ENCODE measurements at places on chromosomes 6 and 20. TPM values are rescaled to one million over a fixed set of nuclear protein-coding genes. Genes with fewer than 3 reads are reported as not detected.

DNA sequence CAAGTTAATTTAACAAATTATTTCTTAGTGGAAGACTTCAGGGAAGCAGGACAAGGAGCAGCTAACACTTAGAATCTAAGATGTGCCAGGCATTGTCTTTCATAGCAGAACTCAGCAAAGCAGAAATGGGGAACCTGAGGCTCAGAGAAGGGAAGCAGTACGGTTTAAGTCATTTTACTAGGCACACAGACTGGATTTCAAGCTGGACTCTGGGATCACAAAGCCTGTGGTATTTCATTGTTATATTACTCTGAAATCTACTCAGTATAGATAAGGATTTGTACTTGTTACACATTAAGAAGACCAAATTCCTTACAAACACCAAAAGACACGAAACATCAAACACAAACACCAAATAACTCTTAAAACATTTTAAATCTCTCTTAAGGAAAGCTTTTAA is 199.6 kb downstream of the ISM1 start:
- no peak for DNase-seq

DNA sequence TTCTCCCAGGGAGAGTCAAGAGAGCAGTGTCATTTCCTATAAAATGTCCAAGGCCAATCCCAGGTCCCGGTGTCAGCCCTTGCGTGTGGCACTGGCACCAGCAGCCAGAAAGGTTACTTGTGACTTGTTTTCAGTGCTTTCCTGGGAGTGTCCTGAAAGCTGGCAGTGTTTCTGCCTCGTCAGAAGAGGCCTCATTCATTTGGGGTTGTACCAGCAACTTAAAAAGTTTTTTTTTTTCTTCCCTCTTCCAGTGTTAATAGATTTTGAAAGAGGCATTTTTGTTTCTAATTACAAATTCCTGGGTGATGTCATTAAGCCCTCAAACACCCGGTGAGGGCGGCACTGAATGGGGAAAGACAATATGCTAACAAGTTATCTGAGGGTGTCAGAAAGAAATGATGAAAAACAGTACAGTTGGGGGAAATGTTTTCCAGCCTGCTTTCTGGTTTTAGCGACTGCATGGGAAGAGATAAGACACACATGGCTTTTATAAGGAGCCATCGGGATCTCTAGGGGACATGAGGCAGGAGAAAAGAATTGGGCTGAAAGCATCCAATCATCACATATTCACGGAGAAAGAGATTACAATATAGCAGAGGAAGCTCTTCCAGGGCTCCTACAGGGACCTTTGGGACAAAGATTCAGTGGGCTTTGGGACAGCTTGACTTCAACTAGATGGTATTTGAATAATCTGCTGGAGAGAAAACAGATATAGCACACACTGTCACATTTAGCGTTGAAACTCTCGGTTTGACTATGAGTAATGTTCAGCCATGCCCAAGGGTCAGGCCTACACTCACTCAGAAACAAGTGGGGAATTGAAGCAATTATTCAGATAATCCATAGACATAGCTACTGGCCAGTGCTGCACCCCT is 153.0 kb downstream of the BCAS1 start:
- peak; percentile 52 for DNase-seq

DNA sequence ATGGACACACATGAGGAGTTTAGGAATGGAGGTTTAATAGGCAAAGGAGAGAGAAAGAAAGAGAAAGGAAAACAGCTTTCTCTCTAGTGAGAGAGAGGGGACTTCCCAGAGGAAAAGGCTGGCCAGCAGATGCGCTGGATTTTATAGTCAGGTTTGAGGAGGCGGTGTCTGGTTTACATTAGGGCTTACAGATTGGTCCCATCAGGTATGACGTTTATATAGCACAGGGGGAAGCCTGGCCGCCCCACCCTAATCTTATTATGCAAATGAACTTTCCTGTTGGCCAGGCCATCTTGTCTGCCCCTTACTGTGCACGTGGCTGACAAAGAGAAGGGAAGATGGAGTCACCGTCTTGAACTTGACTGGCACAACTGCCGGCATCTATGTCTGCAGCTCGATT is 86.6 kb upstream of the QKI start:
- no peak for DNase-seq

ZNF343 gene
- 15.3 TPM for total RNA-seq

SLC18B1 gene
- total RNA-seq = 6.9 TPM

MATN4 gene
- total RNA-seq = not detected

RFX6 gene
- not detected for total RNA-seq

COL20A1 gene
- total RNA-seq = 0.20 TPM

- no peak for DNase-seq
Observed at GRCh38 chr20:14299831-14300230, 37.6 kb downstream of the FLRT3 start.

DNA sequence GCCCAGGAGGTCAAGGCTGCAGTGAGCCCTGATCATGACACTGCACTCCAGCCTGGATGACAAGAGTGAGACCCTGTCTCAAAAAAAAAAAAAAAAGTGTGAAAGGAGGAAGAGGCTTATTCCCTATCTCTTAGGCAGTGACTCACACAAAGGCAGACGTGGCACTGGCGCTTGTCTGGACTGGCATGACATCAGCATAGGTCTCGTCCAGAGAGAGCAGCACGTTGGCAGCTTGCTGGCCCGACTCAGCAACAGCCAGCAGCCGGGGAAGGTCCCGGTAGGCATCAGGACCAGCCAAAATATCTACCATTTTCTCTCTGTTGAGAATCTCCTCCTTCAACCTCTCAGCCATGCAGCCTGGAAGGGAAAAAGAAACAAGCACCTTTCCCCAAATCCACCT is 14.1 kb downstream of the CDK5RAP1 start:
- no peak for DNase-seq

DNA sequence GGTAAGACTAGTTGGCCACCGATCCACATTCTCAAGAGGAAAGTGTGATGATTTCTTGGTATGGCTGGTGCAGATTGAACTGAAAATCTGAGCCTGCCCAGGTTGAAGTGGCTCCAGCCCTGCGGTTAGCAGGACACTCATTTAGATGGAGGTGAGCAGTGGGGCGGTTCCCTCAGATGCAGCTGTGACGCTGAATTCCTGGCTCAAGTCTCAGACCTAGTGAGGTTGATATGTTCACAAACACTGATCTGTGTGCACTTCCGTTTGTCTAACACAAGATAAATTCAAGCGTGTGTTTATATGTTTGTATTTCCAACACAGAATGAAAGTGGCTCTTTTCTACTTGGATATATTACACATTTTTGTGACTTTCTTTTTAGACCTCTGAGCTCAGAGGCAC is 83.4 kb upstream of the FRMD1 start:
- DNase-seq = no peak

GRCh38 chr6:167760979-167761793 is 65.5 kb upstream of the AFDN start:
- peak; percentile 82 for DNase-seq

TAB2 gene
- total RNA-seq = 101 TPM

DNA sequence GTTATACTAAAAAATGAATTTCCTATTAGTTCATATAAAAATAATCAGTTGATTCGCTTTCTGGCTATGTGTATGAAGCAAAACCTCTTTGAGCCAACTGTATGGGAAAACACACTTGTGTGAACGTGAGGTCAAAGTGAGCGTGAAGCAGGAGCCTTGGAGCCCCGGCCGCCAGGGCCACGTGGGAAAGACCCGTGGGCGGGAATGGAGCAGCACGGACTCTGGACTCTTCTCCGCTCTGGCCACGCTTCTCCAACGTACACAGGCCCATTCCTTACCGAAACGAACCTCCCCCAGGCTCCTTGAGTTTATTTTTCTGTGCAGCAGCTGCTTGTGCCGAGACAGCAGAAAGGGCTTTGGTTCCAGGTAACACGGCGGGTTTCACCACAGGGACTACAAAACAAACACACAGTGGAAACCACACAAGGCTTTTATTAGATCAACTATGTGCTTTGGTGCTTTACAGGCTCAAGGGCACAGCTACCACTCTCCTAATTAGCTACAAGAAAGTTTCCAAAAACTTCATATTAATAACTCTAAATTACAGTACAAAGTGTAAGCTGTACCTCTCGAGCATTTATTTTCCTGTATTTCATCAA is 62.7 kb downstream of the TAF4 start:
- no peak for DNase-seq

- no peak for DNase-seq
Observed at GRCh38 chr6:16764188-16764950, 3.1 kb upstream of the ATXN1 start.

DNA sequence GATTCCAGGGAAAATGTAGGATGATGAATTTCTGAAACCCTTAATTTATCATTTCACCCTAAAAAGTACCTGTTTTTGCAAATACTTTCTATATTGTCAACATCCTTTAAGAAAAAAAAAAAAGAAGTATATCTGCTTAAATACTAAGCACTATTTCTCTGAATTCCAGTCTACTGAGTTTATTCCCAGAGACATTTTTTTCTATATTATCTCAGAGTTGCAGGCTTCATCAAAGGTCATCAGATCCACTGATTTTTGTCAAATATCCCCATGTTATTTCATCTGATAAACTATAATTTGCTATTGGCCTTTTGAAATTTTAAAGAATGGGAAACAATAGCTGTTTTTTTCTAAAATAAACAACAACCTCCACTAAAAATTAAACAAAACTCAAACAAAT is 357.6 kb upstream of the ID4 start:
- no peak for DNase-seq

- no peak for DNase-seq
Observed at GRCh38 chr6:56329271-56330050, 82.1 kb upstream of the COL21A1 start.

Measured in tibial nerve (tissue), 4 donors.